ENCODE measurements at places on chromosomes 1 and 21.

DNA sequence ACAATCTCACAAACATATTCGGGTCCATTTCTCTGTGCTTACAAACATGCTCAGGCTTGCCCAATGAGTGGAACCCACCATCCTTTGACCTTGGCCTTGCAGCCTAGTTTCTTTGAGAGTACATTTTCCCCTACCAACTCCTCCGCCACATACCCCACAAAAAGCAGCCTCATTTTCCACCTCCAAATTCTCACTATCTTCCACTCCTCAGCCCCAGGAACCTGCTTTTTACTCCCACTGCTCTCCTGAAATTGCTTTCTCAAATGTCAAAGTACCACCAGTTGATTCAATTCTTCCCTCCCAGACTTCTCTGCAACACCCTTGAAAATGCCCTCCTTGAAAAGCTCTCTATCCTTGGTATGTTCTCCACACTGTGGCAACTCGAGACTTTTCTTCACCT is 103.8 kb downstream of the RUNX1 start:
- no peak for DNase-seq

DNA sequence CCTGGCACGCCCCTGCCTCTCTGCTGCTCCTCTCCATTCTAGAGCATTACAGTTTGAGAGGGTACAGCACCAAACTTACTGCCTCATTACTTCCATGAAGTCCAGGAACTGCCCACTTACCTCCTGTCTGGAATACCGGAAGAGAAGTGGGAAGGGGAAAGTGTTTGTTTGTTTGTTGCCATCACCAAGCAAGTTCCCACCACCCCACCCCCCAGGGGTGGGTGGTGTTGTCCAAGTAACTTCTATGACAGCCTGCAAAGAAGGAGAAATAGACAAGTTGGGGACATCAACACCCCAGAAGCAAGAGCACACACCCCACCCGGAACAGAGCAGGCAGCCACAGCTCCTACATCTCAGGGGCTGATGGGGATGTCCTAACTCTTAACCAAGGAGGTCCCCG is 18.0 kb downstream of the OPTC start:
- no peak for DNase-seq

DNA sequence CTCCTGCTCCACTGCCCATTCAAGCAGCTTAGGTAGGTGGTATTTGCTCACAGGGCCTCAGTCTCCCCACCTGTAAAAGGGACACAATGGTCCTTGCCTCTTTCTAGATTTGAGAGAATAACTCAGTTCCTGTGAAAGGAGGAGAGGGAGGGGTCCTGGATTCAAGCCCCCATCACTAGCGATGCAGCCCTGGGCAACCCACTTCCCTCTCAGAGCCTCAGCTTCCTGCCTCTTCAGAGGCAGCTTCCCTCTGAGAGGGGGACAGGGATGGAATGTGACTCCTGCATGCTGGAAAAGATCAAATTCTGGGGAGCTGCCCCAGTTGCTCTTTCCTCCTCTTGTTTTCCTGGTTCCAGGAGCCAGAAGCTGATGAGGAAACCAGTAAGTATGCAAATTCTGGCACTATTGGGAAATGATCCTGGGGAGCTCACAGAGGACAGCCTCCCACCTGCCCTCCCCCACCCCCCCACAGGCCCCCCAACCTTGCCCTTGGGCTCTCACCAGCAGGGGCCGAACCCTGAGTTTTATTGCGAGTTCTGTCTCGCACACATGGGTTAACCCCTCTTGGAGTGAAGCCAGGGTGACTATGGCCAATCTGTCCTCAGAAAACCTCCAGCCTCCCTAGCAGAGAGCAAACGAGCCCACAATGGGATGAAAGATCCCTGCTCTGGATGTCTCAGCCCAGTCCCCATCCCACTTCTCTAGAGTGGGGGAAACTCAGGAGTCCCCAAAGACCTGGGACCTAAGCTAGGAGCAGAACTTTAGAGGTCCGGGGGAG is 11.7 kb downstream of the ZC3H12A start:
- DNase-seq = no peak

DNA sequence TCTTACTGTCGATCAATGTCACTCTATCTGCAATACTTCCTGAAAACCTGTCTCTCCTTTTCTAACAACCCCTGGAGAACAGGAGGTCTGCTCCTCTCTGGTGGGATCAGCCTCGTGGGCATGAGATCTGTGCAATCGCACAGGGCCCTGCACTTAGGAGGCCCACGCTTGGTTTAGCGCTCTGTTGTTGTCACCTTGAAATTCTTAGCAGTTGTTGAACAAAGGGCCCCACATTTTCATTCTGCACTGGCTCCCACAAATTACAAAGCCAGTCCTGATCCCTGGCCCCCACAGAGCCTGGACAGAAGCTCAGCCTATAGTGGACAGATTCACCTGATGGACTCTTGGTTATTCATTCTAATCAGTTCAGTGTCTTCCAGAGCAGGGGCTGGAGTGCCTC is 18.6 kb downstream of the SPOCD1 start:
- DNase-seq = no peak

GRCh38 chr1:167631936-167632614 is 2.0 kb downstream of the RCSD1 start:
- DNase-seq = no peak

DNA sequence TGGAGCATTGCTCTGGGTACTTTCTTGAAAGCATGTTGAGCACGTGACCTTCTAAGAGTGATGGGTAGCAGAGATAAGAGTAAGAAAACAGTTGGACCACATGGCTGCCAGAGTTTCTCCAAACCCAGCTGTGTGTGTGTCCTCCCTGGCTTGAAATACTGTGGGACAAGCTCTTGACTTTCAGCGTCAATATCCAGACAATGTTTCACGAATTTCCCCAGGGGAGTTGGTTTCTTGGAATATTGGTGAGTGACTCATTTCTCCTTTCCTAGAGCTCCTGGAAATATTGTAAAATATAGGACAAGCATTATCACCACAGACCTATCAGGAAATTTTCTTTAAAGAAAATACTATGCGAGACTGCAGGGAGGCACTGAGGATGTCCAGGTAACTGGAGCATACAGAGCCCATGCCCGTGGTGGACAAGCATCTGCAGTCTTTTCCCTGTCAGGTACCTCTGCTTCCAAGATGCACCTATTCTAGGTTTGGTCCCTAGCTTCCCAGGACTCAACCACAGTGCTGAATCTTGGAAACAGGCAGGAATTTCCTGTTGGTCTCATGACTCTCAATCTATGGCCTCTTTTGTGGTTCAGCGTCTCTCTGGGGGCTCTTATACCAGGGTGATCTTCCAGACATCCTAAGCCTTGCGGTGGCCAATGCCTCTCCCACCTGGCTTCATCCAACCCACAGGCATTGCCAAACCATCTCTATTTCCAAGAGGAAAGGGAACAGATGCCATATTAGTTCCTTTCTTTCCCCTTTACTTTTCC is 67.4 kb downstream of the KCNJ6 start:
- no peak for DNase-seq

DNA sequence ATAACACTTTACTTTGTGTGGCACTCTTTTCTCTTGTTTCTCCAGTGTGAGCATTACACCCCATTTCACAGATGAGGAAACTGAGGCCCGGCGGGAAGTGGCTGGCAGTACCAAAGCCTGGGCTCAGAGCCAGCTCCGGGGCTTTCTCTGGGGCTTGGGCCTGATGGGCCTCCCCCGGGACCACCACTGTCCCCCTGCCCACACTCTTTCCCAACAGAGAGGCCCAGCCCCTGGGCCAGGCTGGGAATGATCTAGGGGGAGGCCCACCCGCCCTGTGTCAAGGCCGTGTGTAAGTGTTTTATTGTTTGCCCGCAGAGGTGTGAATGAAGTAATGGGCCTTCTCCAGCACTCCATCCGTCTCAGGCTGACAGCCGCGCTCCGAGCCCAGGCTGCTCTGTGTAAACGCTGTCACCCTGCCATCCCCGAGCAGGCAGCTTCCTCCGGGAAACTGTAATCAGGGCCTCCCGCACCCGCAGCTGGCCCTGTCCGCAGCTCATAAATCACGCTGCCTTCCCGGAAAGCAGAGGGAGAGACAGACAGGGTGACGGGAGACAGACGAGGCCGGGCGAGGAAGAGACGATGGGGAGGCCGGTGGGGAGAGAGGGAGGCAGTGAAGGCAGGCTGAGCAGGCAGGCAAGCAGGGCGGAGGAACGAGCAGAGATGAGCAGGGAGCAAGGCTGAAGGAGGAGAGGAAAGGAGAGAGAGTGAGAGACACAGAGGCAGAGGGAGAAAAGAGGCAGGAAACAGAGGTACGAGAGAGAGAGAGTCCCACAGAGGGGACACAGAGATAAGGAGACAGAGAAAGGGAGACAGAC is 109.7 kb upstream of the ZBTB40 start:
- DNase-seq = peak; percentile 80

DNA sequence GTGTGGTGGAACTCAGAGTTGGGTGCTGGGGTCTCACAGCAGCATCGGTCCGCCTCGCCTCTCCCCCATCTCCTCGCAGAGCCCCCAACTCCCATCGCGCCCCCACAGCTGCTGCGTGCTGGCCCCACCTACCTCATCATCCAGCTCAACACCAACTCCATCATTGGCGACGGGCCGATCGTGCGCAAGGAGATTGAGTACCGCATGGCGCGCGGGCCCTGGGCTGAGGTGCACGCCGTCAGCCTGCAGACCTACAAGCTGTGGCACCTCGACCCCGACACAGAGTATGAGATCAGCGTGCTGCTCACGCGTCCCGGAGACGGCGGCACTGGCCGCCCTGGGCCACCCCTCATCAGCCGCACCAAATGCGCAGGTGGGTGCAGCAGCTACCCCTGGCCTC is 24.2 kb downstream of the PTPRU start:
- peak; percentile 87 for DNase-seq
